Ascending aorta (tissue), 2 donors: ENCODE measurements at places on chromosomes 4 and X. TPM values are rescaled to one million over a fixed set of nuclear protein-coding genes. Genes with fewer than 3 reads are reported as not detected.

DNA sequence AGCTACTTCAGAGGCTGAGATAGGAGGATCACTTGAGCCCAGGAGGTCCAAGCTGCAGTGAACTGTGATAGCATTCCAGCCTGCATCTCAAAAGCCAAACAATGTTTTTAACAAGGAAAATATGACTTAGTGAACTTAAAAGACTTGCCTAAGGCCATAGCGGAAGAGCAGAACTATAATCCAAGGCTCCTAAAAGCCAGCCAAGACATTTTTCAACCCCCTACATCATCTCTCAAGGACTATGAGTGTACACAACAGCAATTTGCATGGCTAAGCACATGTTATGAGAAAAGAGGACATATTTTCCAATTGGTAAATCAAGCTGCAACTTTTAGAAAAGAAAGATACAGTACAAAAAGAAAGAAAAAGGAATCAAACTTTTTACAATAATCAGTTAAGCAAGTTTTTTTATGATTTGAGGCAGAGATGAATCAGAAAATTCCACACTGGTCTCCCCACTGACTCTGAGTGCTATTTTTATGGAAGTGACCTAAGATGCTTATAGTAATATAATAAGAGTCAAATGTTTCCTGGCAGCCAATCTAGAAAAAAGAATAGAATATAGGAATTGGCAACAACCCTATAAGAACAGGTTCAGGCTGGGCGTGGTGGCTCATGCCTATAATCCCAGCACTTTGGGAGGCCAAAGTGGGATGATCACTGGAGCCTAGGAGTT lies 9.8 kb upstream of the ACOT9 start:
- H3K36me3 ChIP-seq: no peaks in the 10 kb centered on the region
- H3K27ac ChIP-seq: peak overlapping the region; percentile 79
- DNase-seq: no peak
- no peaks in the 10 kb centered on the region for H3K4me1 ChIP-seq
- H3K27me3 ChIP-seq: no peaks in the 10 kb centered on the region

DNA sequence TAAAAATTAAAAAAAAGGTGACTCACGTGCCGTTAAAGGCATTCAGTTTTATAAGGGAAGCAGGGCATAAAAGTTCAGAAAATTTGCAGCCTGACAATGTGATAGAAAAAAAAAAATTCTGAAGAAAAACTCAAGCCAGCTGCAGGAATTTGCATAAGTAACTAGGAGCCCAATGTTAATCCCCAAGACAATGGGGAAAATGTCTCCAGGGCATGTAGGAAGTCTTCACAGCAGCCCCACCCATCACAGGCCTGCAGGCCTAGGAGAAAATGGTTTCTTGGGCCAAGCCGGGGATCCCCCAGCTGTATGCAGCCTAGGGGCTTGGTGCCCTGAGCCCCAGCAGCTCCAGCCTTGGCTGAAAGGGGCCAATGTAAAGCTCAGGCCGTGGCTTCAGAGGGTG lies 31.2 kb downstream of the CHM start:
- H3K4me1 ChIP-seq: no peaks in the 10 kb centered on the region
- H3K27me3 ChIP-seq: no peaks in the 10 kb centered on the region
- DNase-seq: no peak
- H3K36me3 ChIP-seq: no peaks in the 10 kb centered on the region
- no peak overlapping the region for H3K4me3 ChIP-seq

- no peak overlapping the region for H3K4me3 ChIP-seq
- DNase-seq: no peak
- H3K27me3 ChIP-seq: no peaks in the 10 kb centered on the region
- no peaks in the 10 kb centered on the region for H3K36me3 ChIP-seq
Observed at GRCh38 chr4:39362827-39363226, 3.3 kb downstream of the RFC1 start.

DNA sequence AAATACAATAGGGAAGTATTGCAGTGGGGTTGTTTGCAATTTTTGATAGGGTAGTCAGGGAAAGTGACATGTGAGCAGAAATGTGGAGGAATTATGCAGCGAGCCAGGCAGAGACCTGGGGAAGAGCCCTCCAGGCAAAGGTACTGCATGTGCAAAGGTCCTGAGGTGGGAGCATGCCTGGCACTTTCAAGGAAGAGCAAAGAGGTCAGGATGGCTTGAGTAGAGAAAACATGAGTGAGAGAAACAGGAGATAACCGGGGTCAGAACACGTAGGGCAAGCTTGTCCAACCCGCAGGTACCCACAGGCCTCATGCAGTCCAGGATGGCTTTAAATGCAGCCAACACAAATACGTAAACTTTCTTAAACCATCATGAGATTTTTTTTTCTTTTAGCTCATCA lies 71.0 kb downstream of the COQ2 start:
- H3K27ac ChIP-seq: no peak overlapping the region
- H3K4me1 ChIP-seq: no peaks in the 10 kb centered on the region
- no peak overlapping the region for H3K4me3 ChIP-seq

DNA sequence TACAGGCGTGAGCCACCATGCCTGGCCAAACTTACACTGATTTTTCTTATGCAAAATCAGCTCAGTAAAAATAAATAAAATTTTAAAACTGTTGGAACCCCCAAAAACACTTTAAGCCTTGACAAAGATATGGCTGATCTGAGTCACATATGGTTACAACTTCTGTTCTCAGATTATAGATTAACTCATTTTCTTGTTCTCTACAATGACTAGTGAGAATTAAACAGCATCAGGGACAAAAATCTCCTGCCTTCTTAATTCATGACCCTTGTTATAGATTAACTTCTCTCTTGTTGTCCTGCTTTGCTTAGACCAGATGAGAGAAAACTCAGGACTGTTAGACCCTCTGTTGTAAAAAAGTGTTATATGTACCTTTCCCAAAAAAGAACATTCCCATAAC lies 24.2 kb upstream of the EXOC1L start:
- H3K27ac ChIP-seq: no peak overlapping the region
- peaks cover 3% of the 10 kb centered on the region for H3K4me1 ChIP-seq
- no peak for DNase-seq
- H3K27me3 ChIP-seq: no peaks in the 10 kb centered on the region

- H3K27me3 ChIP-seq: no peaks in the 10 kb centered on the region
- no peak for DNase-seq
- no peaks in the 10 kb centered on the region for H3K4me1 ChIP-seq
- no peak overlapping the region for H3K4me3 ChIP-seq
Observed at GRCh38 chr4:26964512-26964911, 103.9 kb downstream of the STIM2 start.

- H3K27ac ChIP-seq: no peak overlapping the region
- H3K36me3 ChIP-seq: no peaks in the 10 kb centered on the region
- H3K27me3 ChIP-seq: no peaks in the 10 kb centered on the region
- no peak for DNase-seq
- H3K4me3 ChIP-seq: no peak overlapping the region
Observed at GRCh38 chrX:115952417-115953092, 218.0 kb upstream of the AGTR2 start.

DNA sequence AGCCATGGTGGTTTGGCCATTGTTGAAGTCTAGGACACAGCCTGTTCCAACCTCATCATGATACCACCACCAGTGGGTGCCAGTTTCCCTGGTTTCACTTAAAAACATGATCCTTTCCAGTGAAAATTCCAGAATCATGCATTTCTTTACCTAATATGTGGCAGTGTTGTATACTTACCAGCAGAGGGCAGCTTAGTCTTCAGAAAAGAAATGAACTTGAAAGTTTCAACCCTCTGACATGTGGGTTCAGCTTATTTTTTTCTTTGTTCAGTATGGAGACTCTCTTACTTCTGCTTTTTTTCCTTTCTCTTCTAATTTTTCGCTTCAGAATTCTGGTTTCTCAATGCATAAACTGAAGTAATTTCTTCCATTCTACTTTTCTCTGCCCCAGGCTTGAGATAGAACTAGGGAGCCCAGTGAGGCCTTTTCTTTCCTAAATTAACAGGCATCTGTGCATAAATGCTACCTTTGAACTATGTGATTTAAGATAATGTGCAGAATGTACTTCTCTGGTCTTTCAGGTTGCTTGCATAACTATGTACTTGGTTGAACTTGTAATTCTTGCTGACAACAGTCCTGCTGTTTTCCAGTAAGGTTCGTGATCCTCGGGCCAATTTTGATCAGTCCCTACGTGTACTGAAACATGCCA lies 10.7 kb downstream of the LIAS start:
- H3K27me3 ChIP-seq: no peaks in the 10 kb centered on the region
- peaks cover 23% of the 10 kb centered on the region for H3K36me3 ChIP-seq
- no peaks in the 10 kb centered on the region for H3K4me1 ChIP-seq
- H3K27ac ChIP-seq: no peak overlapping the region

- no peak for DNase-seq
- H3K4me1 ChIP-seq: no peaks in the 10 kb centered on the region
- H3K4me3 ChIP-seq: no peak overlapping the region
- H3K27me3 ChIP-seq: no peaks in the 10 kb centered on the region
- H3K27ac ChIP-seq: no peak overlapping the region
Observed at GRCh38 chr4:96227515-96227914, 387.6 kb downstream of the PDHA2 start.

DNA sequence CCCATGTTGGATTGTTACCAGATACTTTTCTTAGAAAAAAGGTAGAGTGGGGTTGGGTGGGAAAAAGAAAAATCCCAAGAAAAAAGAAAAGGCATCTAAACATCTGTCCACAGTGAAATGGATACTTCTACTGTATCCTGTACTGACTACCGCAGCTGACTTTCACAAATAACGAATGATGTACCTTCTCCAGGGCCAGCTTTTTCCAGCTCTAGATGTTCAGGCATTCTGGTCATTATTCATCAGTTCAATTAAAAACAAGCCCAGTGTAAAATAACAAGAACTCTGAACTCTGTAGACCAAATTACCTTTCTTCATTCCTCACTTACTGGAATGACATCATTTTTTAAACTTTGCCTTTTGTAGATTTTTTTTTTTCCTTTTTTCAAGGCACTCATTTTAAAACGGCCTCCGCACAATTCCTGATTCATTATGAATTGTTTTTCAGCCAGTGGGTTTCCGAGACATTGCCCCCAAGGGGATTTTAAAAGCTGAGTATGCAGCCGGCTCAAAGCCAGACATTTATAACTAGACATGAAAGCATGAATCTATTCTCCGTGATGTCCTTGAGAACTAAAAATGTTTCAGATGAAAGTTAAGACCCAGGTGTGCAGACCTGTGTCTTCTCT lies 113.5 kb downstream of the PRKX start:
- H3K27me3 ChIP-seq: no peaks in the 10 kb centered on the region
- no peak overlapping the region for H3K4me3 ChIP-seq
- H3K27ac ChIP-seq: no peak overlapping the region
- no peaks in the 10 kb centered on the region for H3K36me3 ChIP-seq
- H3K4me1 ChIP-seq: no peaks in the 10 kb centered on the region

DNA sequence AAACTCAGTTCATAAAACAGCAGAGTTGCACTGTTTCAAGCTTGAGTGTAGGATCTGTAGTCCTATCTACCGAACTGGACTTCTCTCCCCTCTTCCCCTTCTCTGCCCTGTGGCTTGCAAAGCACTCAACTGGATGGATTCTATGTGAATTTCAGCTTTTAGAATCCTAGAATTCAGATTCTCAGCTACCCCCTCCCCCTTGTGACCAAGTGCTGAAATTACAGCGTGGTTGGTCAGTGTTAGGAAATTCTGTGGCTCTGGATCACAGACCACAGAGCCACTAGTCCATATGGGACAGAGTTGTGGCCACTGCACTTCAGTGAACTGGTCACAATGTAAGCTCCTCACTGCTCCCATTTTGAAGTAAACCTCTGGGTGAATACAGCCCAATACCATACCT lies 64.6 kb upstream of the TRPC5 start:
- H3K4me3 ChIP-seq: no peak overlapping the region
- no peak overlapping the region for H3K27ac ChIP-seq
- H3K4me1 ChIP-seq: no peaks in the 10 kb centered on the region
- H3K27me3 ChIP-seq: no peaks in the 10 kb centered on the region
- no peak for DNase-seq
- H3K36me3 ChIP-seq: no peaks in the 10 kb centered on the region

- H3K27me3 ChIP-seq: no peaks in the 10 kb centered on the region
- H3K36me3 ChIP-seq: peaks cover 7% of the 10 kb centered on the region
- no peak overlapping the region for H3K4me3 ChIP-seq
- no peak for DNase-seq
- no peak overlapping the region for H3K27ac ChIP-seq
- no peaks in the 10 kb centered on the region for H3K4me1 ChIP-seq
Observed at GRCh38 chr4:48602763-48603162, 112.7 kb downstream of the ZAR1 start.

GRCh38 chr4:17812801-17813200 lies 2.0 kb downstream of the NCAPG start:
- peaks cover 9% of the 10 kb centered on the region for H3K4me1 ChIP-seq
- H3K36me3 ChIP-seq: no peaks in the 10 kb centered on the region
- H3K27ac ChIP-seq: no peak overlapping the region
- DNase-seq: no peak
- H3K27me3 ChIP-seq: no peaks in the 10 kb centered on the region
- H3K4me3 ChIP-seq: no peak overlapping the region

DNA sequence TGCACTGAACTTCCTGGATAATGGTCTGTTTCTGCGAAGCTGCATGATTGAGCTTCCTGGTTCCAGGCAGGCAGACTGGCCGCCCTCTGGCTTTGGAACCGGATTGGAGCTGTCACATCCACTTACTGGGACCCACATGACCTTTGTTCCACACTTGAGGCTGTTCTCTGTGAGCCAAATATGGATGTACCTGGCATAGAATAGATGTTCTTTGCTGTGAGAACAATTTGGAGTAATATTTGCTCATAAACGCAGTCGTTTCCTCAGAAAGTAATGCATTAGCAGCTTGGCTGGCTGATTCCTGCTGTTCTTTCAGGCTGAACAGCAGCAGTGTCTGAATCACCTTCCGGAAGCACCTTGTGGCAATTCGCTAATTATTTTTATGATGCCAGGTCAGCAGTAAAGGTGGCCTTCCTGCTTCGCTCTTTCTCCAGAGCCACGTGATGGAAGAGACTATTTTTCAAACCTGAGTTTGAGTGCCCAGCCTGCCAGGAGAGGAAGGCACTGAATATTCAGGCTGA lies 78.1 kb upstream of the BOD1L1 start:
- no peak for DNase-seq
- no peaks in the 10 kb centered on the region for H3K36me3 ChIP-seq
- no peaks in the 10 kb centered on the region for H3K4me1 ChIP-seq
- no peaks in the 10 kb centered on the region for H3K27me3 ChIP-seq
- H3K4me3 ChIP-seq: no peak overlapping the region

GRCh38 chrX:66919280-66919832 lies 280.5 kb upstream of the EDA2R start:
- H3K36me3 ChIP-seq: no peaks in the 10 kb centered on the region
- no peak for DNase-seq
- no peaks in the 10 kb centered on the region for H3K4me1 ChIP-seq
- peak overlapping the region; percentile 40 for H3K27ac ChIP-seq
- no peaks in the 10 kb centered on the region for H3K27me3 ChIP-seq

GYPE gene
- not detected for total RNA-seq

PDCL2 gene
- not detected for total RNA-seq

PTTG2 gene
- total RNA-seq: not detected

IRF2 gene
- 39.6 TPM for total RNA-seq

DCHS2 gene
- total RNA-seq: not detected

NXF2B gene
- not detected for total RNA-seq

RNF150 gene
- 31.2 TPM for total RNA-seq

PDGFC gene
- 21.0 TPM for total RNA-seq

UFSP2 gene
- 8.6 TPM for total RNA-seq

DGKK gene
- not detected for total RNA-seq

SNCA gene
- total RNA-seq: not detected
